Glutamatergic neuron (in vitro differentiated cells): ENCODE measurements at places on chromosomes 5 and 9. TPM values are rescaled to one million over a fixed set of nuclear protein-coding genes. Genes with fewer than 3 reads are reported as not detected.

- DNase-seq = no peak
Observed at GRCh38 chr5:103211576-103212561, 46.7 kb upstream of the MACIR start.

DNA sequence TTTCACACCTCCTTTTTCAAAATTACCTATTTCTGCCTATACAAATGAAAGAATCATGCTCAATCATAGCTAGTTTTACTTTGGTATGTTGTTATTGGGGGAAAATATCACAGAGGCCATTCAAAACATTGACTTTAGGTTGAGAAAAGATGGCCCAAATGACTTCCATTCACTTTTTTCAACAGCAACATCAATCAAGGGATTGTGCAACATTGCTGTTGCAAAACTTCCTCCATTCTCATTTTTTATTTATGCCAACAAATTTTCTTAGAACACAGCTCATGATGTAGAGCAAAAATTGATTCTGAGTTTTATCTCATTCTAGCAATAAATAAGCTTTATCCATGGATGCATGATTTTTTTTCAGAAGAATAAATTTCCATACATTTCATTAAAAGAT lies 93.6 kb upstream of the RORB start:
- DNase-seq = no peak

GRCh38 chr5:3007577-3007976 lies 256.1 kb upstream of the IRX2 start:
- DNase-seq = no peak

- peak; percentile 12 for DNase-seq
Observed at GRCh38 chr5:150649108-150650020, 8.9 kb downstream of the SYNPO start.

- no peak for DNase-seq
Observed at GRCh38 chr9:116901260-116901659, 214.2 kb downstream of the TRIM32 start.

DNA sequence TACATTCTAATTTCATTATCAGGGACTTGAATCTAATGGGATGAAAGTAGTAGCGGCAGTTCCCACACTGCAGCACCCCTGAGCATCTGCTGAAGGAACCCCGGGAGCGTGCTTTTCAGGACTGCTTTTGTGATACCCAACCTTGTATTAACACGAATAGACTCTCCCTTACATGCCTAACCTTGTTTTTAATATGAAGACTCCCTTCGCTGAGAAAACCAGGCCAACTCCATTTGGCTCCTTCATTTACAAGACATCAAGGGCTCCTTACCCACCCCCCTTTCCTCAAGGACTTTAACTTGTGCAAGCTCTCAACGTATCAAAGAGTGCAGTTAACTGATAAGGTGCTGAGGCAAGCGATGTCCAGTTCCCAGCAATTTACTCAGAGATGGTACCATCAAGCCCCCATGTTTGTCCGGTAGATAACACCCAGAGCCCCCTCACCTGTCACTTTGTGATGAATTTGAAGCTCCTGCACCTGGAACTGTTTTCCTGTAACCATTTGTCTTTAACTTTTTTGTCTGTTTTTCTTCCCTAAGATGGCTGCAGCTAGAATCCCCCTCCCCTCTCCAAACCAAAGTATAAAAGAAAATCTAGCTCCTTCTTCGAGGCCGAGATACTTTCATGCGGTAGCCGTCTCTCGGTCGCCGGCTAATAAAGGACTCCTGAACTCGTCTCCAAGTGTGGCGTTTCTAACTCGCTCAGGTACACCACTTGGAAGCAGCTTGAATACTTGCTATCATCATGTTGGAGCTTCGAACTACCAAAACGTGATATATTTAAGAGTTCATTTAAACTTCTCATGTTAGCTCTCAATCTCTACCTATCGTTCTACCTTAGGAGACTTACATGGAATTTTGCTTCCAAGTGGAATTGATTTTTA lies 10.7 kb downstream of the HNRNPH1 start:
- no peak for DNase-seq

GRCh38 chr9:136665704-136666371 lies 3.1 kb downstream of the EGFL7 start:
- no peak for DNase-seq

GRCh38 chr9:93567271-93567959 lies 9.0 kb upstream of the PHF2 start:
- DNase-seq = no peak

- no peak for DNase-seq
Observed at GRCh38 chr5:137486707-137487106, 12.4 kb downstream of the SPOCK1 start.

DNA sequence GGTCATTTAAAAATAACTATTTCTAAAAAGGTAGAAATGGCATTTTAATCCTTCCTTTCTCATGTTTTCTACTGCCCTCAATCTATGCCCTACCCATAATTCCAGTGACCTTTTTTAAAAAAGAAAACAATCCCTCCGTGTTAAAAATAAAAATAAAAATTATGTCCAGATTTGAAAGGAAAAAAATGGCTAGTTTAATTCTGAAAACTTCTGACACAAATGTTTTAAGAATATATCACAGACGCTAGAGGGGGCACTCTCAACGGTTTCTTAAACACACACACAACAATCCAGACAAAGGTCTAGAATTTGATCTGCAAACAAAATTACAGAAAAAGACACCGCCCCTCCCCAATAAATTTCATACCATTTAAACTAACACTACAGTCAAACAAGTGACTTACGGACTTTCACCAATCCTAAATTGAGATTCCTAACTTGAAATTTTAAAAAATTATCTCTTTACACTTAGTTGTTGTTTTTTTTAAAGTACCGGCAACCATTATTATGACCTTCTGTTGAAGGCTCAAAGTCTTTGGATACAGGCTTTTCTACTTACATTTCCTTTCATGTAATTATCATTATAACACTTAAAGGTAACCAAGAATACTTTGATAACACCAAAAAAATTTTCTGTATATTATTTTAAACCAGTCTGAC lies 38.2 kb downstream of the CLINT1 start:
- DNase-seq = no peak

DNA sequence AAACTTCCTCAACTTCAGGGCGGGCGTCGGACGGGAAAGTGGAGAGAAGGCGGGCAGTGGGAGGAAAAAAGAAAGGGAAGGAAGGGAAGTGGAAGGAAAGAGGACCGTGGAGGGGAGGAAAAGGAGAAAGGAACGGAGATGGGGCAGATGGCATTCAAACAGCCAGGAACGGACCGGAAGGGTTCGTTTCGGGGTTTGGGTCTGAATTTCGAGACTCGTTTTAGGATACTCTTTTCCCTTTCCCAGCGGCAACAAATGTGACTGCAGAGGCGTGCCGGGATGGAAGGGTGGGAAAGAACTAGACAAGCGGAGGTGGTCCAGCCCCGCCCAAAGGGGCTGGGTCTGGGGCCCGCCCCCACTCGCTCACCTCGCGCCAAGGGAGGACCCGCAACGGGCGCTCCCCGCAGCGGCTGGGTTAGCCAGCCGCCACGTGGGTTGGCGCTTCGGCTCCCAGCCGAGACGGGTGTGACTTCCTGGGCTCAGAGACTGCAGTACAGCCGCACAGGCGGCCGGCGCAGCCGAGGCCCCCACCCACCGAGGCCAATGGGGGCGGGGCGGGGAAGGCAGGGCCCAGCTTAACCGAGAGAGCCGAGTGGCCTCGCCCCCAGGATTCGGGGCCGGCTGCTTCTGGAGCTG lies 2.7 kb downstream of the VCAN start:
- peak; percentile 92 for DNase-seq

- no peak for DNase-seq
Observed at GRCh38 chr5:124789104-124789605, 42.7 kb upstream of the ZNF608 start.

- no peak for DNase-seq
Observed at GRCh38 chr9:84818791-84819190, 149.3 kb downstream of the NTRK2 start.

GRCh38 chr9:34378376-34379060 lies 1.8 kb upstream of the MYORG start:
- DNase-seq = no peak

- DNase-seq = no peak
Observed at GRCh38 chr5:75538211-75538610, 26.5 kb downstream of the POLK start.

DNA sequence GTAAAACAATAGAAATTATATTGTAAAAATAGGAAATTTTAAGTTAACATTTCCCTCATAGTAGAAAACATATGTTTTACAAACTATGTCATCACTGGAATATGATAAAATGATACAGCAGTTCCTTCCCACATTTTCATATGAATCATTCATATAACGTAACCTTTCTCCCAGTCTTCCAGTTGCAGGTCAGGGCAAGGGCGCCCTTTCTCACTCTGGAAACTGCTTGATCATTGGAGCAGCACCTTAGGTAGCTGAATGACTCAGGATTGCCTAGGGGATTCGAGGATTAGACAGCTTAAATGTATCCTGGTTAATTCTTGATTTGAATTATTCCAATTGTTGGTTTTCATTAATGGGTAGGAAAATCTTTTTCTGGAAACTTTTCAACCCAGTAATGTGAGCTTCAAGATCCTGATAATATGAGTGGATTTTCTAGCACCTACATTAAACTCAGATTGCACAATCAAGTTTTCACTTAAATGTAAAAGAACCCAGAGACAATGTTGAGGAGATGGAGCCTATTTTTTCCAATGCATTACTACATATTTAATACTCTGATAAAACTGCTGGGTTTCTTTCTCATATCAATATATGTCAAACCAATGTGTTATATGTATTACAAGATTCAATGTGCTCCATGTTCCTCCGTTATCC lies 32.6 kb upstream of the ANXA1 start:
- DNase-seq = no peak

DNA sequence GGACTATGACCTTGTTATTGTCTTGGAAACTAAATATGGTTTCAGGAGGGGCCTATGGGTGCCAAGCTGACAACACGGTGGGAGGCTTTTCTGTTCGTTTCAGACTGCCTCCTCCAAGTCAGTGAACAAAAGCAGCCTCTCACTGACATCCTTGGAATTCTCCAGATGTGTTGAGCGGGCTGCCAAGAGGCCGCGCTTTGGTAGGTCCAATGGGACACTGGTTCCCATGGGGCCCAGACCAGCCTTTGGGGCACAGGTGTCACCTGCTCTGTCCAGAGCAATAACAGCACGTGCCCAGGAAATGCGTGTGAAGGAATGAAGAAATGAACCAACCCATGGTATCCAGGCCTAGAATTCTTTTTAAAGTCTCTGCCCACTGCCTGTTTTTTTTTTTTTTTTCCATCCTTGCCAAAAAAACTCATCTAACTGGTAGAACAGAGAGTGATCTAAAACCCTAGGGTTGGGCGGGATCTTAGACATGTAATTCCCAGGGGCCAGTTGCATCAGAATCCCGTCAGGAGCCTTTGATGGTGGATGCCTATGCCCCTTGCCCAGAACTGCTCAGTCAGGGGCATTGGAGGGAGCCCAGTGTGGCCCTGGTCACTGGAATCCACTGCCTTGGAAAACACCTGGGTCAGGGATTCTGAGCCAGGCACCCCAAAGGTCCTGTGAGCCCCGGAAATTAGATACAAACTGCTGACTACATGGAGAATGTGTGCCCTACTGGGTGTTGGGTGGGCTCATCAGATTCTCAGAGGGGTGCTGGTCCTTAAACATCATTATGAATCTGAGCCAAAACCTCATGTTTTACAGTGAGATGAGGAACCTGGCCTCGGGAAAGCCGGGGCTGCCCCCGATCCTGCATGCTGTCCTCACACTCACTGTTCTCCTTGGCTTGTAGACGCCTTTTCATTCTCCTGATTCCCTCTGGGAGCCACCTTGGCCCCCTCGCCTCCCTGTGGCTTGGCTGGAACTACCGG lies 60.1 kb downstream of the GTF3C4 start:
- DNase-seq = no peak

- DNase-seq = no peak
Observed at GRCh38 chr5:94670726-94671125, 52.3 kb downstream of the SLF1 start.

DNA sequence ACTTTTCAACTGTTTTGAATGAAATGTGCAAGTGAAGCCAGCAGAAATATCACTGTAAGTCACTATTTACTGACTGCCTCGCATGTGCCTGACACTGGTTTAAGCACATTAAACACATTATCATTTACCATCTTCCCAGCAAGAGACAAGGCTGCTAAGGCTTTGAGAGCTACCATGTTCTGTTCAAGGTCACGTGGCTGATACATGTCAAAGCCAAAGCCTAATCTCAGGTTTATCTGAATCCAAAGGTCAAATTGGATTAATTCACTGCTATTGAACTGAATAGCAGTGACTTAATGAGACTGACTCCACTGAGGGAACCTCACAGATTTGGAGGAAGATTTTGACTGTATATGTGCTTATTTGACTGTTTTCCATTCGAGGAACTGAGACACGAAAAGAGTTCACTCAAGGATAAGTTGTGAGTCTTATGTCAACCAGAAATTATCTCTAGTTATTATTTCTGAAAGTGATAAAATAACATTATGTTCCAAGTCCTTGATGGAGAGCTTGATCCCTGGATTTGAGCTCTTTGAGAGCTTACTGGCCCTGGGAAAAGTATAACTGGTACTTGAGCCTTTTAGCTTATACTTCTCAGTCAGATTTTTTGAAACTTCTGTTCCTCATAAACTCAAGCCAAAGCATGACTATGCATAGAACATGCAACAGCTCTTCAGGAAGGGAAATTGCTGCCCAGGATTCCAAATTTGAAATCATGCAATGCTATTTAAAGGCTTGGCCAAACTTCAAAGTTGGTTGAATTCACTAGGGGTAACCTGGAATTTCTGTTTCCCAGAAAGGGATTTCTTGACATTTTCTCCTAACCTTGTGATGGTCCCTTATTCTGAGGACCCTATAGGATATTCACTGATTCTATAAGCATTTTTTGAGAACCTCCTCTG lies 23.4 kb upstream of the ARHGAP26 start:
- no peak for DNase-seq

GRCh38 chr5:164027738-164028137 lies 522.3 kb downstream of the MAT2B start:
- no peak for DNase-seq

- DNase-seq = no peak
Observed at GRCh38 chr9:20921362-20921761, 110.1 kb downstream of the HACD4 start.

DNA sequence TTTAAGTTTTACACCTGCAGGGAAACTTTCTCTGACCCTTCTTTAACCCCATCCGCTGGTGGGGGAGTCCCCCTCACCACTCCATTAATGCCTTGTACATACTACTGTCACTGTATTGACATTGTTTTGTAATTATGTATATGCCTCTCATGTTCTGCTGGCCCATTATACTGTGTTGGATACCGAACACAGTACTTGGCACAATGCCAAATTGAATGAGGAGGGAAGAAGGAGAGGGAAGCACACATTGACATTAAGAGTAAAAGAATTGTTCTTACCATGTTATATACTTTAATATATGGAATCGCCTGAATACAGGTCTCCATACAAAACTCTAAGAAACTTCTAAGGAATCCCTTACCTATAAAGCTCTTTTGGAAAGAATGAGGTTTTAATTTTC lies 73.6 kb upstream of the GRHPR start:
- DNase-seq = no peak

Gene IL13
- total RNA-seq = not detected

Gene HTR1A
- 1.2 TPM for total RNA-seq

Gene TSSK1B
- 0.54 TPM for total RNA-seq

Gene OR1J2
- not detected for total RNA-seq

Gene IFNA17
- not detected for total RNA-seq

Gene FGD3
- total RNA-seq = 1.2 TPM

Gene TMED7
- total RNA-seq = 66.8 TPM

Gene WDR38
- not detected for total RNA-seq

Gene IL17B
- total RNA-seq = 0.88 TPM

Gene TRPM6
- total RNA-seq = 1.7 TPM

Gene SPEF2
- 0.96 TPM for total RNA-seq

Gene FOXD4L3
- 0.27 TPM for total RNA-seq

Gene SLC46A2
- not detected for total RNA-seq

Gene SCAI
- total RNA-seq = 13.7 TPM
